T-helper 9 cell (primary cell): ENCODE measurements at places on chromosomes 12 and 14.

GRCh38 chr14:101665478-101666078 lies 95.9 kb upstream of the PPP2R5C start:
- no peak for DNase-seq

DNA sequence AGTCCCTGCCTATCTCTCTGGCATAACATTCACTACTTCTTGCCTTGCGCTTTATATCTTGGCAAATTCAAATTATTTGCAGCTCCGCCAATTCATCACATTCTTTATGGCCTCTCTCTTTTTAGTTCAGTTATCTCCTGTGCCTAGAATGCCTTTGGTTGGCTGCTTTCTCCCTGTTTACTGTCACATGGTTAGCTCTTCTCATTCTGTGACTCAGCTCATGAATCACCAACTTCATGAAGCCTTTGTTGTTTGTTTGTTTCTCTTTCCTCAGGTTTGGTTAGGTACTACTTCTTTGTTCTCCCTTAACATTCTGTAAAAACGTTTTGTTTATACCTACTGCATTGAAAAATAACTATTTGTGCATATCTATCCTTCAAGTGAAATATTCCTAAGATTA lies 376.5 kb upstream of the GARIN6 start:
- DNase-seq: no peak

GRCh38 chr12:52010152-52010622 lies 3.4 kb downstream of the TAMALIN start:
- DNase-seq: no peak

- no peak for DNase-seq
These were observed 17.9 kb upstream of the KRT86 start for GRCh38 chr12:52256584-52256935.

- no peak for DNase-seq
These were observed 52.4 kb downstream of the ARL6IP4 start for GRCh38 chr12:123032736-123033391.

- no peak for DNase-seq
These were observed 93.4 kb upstream of the SLCO1C1 start for GRCh38 chr12:20601668-20602280.

GRCh38 chr12:108560321-108560721 lies 652 bp downstream of the SART3 start:
- no peak for DNase-seq

GRCh38 chr14:65506801-65507200 lies 94.3 kb downstream of the FUT8 start:
- no peak for DNase-seq

GRCh38 chr12:51200806-51201205 lies 17.1 kb downstream of the POU6F1 start:
- no peak for DNase-seq

DNA sequence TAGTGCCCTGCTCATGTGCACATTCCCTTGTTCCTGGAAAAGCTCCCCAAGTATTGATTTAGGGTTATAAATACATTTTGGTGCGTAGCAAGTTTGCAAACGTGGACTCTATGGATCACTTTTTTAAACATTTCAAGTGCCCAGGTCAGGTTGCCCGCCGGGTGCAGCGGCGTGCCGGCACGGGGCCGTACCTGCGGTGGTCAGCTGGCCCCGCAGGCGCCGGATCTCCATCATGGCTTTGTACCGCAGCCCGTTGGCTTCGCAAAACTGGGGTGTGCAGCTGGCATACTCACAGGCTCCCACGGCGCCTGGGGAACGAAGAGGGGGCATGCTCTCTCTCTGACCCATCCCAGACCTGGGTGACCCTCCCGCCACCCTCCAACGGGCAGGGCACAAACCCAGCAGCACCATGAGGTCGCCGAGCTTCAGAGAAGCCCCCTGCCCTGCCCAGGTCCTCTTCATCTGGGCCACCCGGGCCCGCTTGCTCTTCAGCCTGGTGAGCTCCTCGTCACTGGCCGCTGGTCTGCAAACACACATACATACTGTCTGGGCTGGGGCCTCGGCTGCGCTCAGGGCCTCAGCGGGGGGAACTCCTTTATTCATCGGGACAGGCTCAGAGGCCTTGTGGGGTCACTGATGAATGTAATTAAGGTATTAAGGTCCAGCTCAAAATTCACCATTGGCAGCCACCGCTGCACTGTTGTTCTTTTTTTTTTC lies 35.1 kb downstream of the DHX37 start:
- DNase-seq: no peak

DNA sequence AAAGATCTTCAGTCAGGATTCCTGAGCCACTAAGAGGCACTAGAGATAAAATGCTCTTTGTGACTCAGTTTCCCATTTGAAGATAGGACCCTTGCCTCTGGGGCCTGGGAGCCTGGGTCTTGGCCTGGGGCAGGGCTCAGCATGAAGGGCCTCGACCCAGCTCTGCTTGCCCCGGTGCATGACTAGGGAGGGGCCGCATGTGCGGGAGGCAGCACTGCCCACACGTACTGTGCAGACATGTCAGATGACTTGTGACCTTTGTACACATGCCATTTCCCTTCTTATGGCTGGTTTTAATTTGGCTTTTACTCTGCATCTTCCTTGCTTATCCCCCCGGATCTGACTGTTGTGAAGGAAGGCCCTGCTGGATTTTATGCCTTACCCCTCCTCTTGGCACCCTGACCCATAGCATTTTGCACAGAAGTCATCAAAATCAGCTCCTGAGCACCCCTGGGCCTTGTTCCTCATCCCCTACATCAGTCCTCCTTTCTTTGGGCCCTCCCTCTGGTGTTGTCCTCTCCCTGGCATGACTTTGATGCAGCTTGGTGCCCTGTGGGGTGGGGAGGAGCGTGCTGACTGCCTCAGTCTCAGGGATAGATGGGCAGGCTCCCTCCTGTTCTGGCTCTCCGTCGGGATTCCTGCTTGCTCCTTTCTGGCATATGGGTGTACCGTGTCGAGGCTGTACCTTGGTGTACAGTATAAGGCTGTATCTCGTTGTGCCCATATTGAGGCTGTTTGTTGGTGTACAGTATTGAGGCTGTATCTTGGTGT lies 4.4 kb downstream of the CLSTN3 start:
- DNase-seq: no peak

DNA sequence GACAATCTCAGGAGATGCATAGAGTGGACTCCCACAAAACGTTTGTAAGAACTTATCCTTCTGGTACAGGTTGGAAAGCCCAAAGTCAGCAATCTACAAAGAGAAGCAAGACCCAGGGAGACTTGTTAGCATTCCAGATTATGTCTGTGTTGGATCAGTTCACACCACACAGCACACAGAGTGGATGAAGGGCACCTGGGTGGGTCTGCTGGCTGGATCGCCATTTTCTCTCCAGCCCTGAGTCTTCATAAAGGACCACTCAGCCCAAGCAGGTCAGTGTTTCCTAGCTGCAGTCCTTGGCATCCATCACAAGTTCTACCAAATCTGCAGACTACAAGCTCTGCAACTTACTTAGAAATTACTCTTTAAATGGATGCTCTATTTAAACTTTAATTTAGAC lies 66.0 kb downstream of the NUAK1 start:
- no peak for DNase-seq

DNA sequence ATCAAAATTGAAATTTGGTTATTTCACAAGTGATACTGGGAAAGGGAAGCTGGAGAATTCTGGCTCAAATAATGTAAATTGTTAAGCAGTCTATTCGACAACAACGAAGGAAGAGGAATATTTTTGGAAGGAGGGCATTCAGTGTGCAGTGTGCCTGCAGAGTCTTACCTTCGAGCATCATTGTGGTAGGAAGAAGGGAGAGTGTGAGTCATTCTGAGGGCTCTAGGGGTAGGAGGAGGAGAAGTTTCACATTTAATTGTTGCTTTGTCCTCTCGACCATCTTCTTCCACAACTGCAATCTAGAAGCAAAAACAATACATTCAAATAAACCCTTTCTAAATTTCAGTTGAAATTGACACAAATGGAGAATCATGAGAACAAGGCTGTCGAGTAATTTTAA lies 263.0 kb downstream of the ACSS3 start:
- DNase-seq: no peak

GRCh38 chr14:105711044-105711620 lies 184.7 kb downstream of the TMEM121 start:
- no peak for DNase-seq

GRCh38 chr12:1553536-1553935 lies 40.8 kb downstream of the FBXL14 start:
- no peak for DNase-seq

GRCh38 chr14:59241121-59241520 lies 52.7 kb downstream of the DAAM1 start:
- no peak for DNase-seq

GRCh38 chr12:11834104-11834812 lies 184.8 kb downstream of the ETV6 start:
- DNase-seq: no peak

DNA sequence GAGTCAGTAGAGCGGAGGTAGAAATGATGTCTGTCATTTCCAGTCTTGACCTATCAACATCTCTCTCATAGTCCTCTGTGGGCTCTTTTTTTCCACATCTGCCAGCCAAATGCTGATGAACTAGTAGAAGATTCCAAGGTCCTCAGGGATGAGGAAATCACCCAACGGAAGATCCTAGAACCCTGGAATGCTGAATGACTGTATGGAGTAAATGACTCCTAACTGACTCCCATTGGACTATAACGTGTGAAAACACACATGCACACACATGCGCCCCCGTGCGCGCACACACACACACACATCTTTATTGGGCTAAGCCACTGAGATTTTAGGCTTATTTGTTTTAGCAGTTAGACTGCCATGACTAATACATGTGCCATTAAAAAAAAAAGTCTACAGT lies 159.2 kb downstream of the MYRFL start:
- DNase-seq: no peak

DNA sequence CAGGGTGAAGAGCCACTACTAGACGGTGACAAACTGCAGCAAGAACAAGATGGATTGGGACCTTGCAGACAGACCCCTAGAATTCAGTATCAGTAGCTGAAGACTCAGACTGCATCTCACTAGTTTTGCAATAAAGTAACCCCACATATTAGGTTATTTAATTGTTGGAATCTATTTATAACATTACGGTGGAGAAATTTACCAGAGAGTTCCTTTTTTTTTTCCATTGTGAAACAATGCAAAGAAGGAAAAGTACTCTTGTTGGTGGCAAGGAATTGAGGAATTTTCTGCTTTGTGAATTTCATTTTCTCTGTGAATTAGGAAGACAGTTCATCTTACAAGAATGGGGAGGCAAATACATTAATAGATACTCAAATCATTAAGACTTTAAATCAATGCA lies 185.7 kb upstream of the PPFIA2 start:
- no peak for DNase-seq

- no peak for DNase-seq
These were observed 208.5 kb downstream of the C12orf50 start for GRCh38 chr12:87820524-87821202.
